Fibroblast of lung (primary cell): ENCODE measurements at places on chromosomes 6 and 20. TPM values are rescaled to one million over a fixed set of nuclear protein-coding genes. Genes with fewer than 3 reads are reported as not detected.
A peak's percentile ranks its signal among the peaks of the same experiment; 100 is the strongest.

DNA sequence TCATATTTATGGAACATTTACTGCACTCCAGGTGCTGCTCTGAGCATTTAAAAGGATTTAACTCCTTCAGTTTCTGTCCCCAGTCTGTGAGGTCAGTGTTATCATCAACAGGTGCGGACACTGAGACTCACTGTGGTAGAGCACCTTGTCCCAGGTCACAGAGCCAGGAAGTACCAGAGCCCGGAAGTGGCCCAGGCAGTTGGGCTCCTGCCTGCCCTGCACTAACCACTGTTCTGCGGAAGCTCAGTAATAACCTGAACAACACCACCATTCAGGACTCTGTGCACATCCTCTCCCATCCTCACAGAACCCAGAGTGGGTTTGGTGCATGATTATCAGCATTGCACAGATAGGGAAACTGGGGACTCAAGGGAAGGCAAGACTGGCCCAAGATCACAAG lies 16.8 kb upstream of the SIRPG start:
- H3K4me3 ChIP-seq: no peak overlapping the region
- DNase-seq: no peak
- H3K36me3 ChIP-seq: no peaks in the 10 kb centered on the region
- no peak overlapping the region for H3K27ac ChIP-seq
- no peaks in the 10 kb centered on the region for H3K4me1 ChIP-seq

DNA sequence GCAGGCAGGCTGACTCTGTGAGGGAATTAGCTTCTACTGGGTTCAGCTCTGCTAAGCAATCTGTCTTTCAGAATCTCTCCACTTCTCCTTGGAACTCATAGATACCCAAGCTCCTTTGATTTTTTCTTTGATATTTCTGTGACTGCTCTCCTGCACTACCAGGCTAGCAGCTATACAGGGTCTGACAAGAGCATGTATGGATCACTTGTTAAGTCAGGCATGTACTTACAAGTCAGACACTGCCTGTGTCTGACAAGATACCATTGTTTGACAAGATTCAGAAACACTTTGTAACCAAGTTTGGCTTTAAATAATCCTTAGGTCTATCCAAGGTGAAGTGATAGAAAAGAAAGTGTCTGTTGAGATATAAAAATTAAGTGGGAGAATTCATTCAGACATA lies 79.5 kb downstream of the SESN1 start:
- H3K27me3 ChIP-seq: no peaks in the 10 kb centered on the region
- H3K27ac ChIP-seq: no peak overlapping the region
- H3K4me1 ChIP-seq: no peaks in the 10 kb centered on the region
- no peak for DNase-seq
- H3K36me3 ChIP-seq: no peaks in the 10 kb centered on the region

GRCh38 chr6:149031859-149032598 lies 285.2 kb downstream of the UST start:
- no peaks in the 10 kb centered on the region for H3K27me3 ChIP-seq
- H3K27ac ChIP-seq: peak overlapping the region; percentile 67
- peak; percentile 96 for DNase-seq
- H3K4me3 ChIP-seq: no peak overlapping the region
- peaks cover 9% of the 10 kb centered on the region for H3K4me1 ChIP-seq

- no peaks in the 10 kb centered on the region for H3K36me3 ChIP-seq
- peak; percentile 64 for DNase-seq
- H3K27me3 ChIP-seq: no peaks in the 10 kb centered on the region
- H3K27ac ChIP-seq: no peak overlapping the region
Observed at GRCh38 chr20:23050847-23051627, 1.6 kb upstream of the THBD start.

DNA sequence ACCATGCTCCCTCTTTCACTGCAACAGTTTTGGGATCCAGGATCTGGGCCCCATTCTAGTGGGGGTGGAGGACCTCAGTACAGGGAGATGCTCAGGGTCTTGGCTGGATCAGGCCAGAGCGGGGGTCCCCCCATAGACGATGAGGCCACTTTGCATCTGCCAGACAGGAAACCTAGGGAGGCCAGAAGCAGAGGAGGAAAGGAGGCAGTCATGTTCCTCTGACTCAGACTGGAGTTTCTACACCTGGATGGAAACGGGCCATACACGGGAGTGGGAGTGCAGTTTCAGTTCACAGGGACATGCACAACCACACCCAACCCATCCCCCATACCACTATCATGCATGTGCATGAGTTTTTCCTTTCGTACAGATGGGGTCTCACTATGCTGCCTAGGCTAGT lies 3.6 kb upstream of the EMILIN3 start:
- peaks cover 24% of the 10 kb centered on the region for H3K27me3 ChIP-seq
- no peak overlapping the region for H3K4me3 ChIP-seq
- H3K36me3 ChIP-seq: no peaks in the 10 kb centered on the region
- no peak for DNase-seq

DNA sequence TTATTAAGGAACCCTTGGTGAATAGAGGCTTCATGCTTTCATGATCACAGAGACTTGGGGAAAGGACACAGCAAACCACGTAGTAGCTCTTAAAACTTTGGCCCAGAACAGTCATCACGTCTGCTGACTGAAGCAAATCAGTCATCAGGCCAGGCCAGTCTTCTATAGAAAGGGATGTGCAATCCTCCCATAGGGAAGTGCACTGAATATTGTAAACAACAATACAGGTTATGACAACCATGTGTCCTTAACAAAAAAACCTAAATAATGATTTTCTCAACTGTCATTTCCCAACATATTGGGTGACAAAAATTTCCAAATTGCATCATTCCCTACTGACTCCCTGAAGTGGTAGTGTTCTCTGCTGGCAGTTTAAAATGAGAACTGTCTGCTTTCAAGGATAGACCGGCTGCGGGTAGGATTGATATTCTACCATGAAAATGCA lies 388.2 kb upstream of the CITED2 start:
- DNase-seq: no peak
- peaks cover 10% of the 10 kb centered on the region for H3K4me1 ChIP-seq
- H3K36me3 ChIP-seq: no peaks in the 10 kb centered on the region
- no peak overlapping the region for H3K27ac ChIP-seq
- H3K27me3 ChIP-seq: no peaks in the 10 kb centered on the region
- no peak overlapping the region for H3K4me3 ChIP-seq

- H3K27ac ChIP-seq: no peak overlapping the region
- no peak overlapping the region for H3K4me3 ChIP-seq
- no peaks in the 10 kb centered on the region for H3K27me3 ChIP-seq
Observed at GRCh38 chr6:110671447-110671846, 143.8 kb downstream of the CDK19 start.

DNA sequence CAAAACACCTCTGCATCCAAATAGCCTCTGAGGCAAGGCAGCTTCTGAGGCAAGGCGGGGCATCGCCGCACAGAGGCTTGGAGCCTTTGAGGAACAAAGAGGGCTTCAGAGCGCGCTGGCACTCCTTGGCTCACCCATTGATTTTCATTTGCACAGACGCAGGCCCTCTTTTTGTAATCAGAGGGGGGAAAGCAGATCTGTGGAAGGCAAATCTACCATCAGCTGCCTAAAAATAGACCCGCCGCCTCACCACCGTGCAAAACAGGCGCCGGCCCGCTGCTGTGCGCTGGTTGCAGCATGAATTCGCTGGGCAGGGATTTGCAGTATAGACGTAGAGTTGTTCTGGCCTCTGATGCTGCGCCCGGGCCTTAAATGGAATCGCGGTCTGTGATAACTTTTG lies 69.9 kb upstream of the STMND1 start:
- H3K27ac ChIP-seq: peak overlapping the region; percentile 74
- no peak overlapping the region for H3K4me3 ChIP-seq
- DNase-seq: no peak

DNA sequence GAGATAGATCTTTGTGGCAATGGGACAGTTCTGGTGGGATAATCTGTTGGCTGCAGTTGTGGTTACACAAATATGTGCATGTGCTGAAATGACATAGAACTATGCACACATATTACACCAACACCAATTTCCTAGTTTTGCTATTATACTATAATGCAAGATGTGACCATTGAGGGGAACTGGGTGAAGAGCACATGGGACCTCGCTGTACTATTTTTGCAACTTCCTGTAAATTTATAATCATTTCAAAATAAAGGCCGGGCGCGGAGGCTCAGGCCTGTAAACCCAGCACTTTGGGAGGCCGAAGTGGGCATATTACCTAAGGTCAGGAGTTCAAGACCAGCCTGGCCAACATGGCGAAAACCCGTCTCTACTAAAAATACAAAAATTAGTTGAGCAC lies 8.7 kb downstream of the ARMC12 start:
- no peak overlapping the region for H3K27ac ChIP-seq
- H3K4me1 ChIP-seq: no peaks in the 10 kb centered on the region
- H3K36me3 ChIP-seq: no peaks in the 10 kb centered on the region
- H3K27me3 ChIP-seq: peaks cover 8% of the 10 kb centered on the region

GRCh38 chr20:25338112-25339023 lies 52.3 kb downstream of the ABHD12 start:
- DNase-seq: no peak
- no peaks in the 10 kb centered on the region for H3K36me3 ChIP-seq
- no peak overlapping the region for H3K4me3 ChIP-seq
- no peaks in the 10 kb centered on the region for H3K27me3 ChIP-seq

DNA sequence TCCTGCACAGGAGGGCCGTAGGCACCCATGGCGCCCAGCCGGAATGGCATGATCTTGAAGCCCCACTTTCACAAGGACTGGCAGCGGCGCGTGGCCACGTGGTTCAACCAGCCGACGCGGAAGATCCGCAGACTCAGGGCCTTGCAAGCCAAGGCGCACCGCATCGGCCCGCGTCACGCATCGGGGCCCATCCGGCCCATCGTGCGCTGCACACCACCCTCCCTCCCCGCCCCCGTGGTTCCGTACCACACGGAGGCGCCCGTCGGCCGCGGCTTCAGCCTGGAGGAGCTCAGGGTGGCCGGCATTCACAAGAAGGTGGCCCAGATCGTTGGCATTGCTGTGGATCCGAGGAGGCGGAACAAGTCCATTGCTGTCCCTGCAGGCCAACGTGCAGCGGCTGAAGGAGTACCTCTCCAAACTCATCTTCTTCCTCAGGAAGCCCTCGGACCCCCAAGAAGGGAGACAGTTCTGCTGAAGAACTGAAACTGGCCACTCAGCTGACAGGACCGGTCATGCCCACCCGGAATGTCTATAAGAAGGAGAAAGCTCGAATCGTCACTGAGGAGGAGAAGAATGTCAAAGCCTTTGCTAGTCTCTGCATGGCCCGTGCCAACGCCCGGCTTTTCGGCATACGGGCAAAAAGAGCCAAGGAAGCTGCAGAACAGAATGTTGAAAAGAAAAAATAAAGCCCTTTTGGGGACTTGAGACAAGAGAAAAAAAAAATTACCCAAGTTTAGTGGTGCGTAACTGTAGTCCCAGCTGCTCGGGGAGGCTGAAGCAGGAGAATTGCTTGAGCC lies 9.9 kb upstream of the NCOA5 start:
- peaks cover 21% of the 10 kb centered on the region for H3K27me3 ChIP-seq
- no peak for DNase-seq
- no peaks in the 10 kb centered on the region for H3K4me1 ChIP-seq
- H3K4me3 ChIP-seq: no peak overlapping the region
- H3K36me3 ChIP-seq: no peaks in the 10 kb centered on the region
- no peak overlapping the region for H3K27ac ChIP-seq

GRCh38 chr6:23145781-23146180 lies 576.4 kb downstream of the HDGFL1 start:
- H3K36me3 ChIP-seq: no peaks in the 10 kb centered on the region
- no peaks in the 10 kb centered on the region for H3K27me3 ChIP-seq
- peak; percentile 34 for DNase-seq

DNA sequence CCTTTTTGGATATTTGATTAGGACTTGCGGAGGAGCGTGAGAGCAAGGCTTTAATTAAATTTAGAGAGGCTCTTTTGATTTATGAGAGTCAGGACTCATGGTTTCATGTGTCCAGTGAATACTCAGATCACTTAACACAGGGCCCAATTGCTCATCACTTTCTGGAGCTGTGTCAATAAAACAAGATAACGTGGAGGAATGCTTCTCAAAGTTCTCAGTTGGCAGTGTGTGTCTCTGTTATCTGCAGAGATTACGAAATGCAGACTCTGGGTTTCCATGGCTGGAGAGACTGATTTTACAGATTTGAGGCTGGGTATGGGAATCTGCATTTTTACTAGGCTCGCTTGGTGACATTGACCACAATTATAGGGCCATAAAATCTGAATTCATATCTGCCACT lies 335.8 kb upstream of the FLRT3 start:
- H3K27me3 ChIP-seq: no peaks in the 10 kb centered on the region
- H3K4me3 ChIP-seq: no peak overlapping the region
- H3K27ac ChIP-seq: no peak overlapping the region
- no peak for DNase-seq

DNA sequence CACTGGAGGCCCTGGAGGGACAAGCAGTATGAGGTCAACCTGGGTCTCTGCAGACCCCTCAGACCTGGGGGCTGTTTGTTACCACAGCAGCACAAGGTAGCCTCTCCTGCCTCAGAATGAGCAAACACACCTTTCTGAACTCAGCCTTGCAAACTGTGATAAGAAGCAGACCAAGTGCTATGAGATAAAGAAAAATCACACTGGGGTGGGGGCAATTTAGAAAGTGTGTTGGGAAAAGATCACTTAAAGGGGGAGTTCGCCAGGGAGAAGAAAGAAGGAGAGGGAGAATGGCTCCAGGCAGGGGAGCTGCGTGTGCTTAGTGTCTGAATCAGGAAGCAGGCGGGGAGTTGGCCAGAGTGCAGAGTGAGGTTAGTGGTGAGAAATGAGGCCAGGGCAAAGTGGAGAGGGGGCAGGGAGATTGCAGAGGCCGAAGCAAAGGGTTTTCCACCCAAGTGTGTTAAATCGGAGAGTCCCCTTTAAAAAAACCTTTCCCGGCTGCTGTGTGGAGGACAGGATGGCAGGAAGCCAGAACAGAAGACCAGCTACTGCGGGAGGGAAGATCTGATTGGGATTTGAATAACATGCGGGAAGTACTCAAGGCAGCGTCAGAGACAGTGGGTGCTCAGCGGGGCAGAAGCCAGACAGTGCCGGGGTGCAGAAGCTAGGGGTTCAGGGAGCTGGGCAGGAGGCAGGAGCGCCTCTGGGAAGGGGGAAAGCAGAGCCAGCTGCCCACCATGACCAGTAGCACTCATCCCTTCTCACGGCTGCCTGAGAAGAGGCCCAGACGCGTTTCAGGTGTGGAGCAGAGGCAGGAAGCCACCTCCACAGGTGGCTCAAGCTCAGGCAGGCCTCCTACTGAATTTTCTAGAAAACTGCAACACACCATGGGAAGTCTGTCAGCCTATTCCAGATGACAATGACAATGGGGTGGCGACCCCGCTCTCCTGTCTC lies 9.0 kb downstream of the ADA start:
- no peaks in the 10 kb centered on the region for H3K27me3 ChIP-seq
- no peaks in the 10 kb centered on the region for H3K36me3 ChIP-seq
- peak; percentile 87 for DNase-seq
- H3K27ac ChIP-seq: peak overlapping the region; percentile 14

GRCh38 chr20:23193801-23194384 lies 107.8 kb upstream of the CD93 start:
- H3K27ac ChIP-seq: no peak overlapping the region
- no peaks in the 10 kb centered on the region for H3K36me3 ChIP-seq
- no peaks in the 10 kb centered on the region for H3K27me3 ChIP-seq
- DNase-seq: no peak
- H3K4me3 ChIP-seq: no peak overlapping the region

The SLC32A1 gene
- not detected in 2 replicates for total RNA-seq

The SNAP91 gene
- total RNA-seq: under 0.01 and 0.17 TPM in 2 replicates

The TSPO2 gene
- not detected in 2 replicates for total RNA-seq

The ANKEF1 gene
- total RNA-seq: 2.3 and 3.5 TPM in 2 replicates

The FLRT3 gene
- 5.1 and 7.6 TPM in 2 replicates for total RNA-seq

The FANCE gene
- 10.3 and 10.7 TPM in 2 replicates for total RNA-seq

The HCRTR2 gene
- total RNA-seq: not detected in 2 replicates

The STX11 gene
- 0.26 and 0.33 TPM in 2 replicates for total RNA-seq

The SEL1L2 gene
- not detected in 2 replicates for total RNA-seq
